Osteocyte (in vitro differentiated cells): ENCODE measurements at places on chromosomes 4 and X. TPM values are rescaled to one million over a fixed set of nuclear protein-coding genes. Genes with fewer than 3 reads are reported as not detected.
A peak's percentile ranks its signal among the peaks of the same experiment; 100 is the strongest.

DNA sequence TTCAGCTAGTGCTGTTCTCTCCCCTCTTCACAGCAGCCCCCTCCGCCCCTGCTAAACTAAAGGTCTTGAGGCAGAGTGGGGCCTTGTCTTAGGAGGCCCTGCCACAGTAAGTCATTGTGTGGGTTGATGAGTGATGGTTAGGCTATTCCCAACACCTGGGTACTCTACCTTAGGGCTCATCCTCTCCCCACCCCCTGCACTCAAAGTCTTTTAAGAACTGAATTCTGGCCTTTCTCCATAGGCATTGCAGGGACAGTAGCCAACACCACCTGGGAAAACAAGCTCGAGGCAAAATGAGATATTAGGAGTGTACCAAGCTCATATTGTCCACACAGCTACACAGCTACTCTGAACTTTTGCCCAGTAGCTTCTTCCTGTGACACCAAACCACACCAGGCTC, 42.5 kb downstream of the RAB40AL start:
- peak; percentile 51 for DNase-seq

- DNase-seq = no peak
Observed at GRCh38 chr4:30511751-30512150, 208.4 kb upstream of the PCDH7 start.

GRCh38 chr4:81466841-81467671, 4.7 kb downstream of the RASGEF1B start:
- no peak for DNase-seq

DNA sequence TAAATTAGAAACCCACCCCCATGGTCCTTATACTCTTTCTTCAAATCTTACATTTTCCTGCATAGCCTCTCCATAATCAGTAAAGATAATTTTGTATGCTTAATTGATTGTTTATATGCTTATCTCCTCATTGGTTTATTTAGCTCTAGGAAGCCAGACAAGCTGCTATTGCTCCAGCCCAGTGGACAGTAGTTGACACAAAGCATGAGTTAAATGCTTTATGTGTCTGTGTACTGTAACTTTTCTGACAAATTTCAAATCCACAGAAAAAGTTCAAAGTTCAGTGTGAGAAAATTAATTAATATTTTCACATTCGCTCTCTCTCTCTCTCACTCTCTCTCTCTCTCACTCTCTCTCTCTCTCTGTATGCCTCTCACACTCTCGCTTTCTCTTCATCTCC, 181.7 kb downstream of the GABRB1 start:
- DNase-seq = no peak

- DNase-seq = no peak
Observed at GRCh38 chr4:101198682-101199339, 148.5 kb downstream of the PPP3CA start.

Gene CD40LG
- total RNA-seq = not detected in 2 replicates

DNA sequence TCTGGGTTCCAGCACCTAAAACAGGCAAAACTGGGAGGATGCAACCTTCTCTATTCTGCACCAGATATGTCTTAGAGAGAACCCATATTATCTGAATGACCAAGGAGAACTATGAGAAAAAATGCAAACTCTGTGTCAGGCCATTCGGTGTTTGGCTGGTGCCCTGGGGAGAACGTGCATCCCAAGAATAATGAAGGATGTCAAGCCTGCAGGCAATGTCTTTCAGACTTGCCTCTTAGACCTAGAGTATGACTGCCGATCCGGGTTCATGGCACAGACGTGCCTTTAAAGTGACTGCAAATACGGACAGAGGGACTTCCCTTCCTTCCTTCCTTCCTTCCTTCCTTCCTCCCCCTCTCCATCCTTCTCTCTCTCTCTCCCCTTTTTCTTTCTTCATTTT, 6.9 kb downstream of the XAGE1B start:
- DNase-seq = no peak

- DNase-seq = no peak
Observed at GRCh38 chrX:21047034-21047455, 327.2 kb upstream of the CNKSR2 start.

DNA sequence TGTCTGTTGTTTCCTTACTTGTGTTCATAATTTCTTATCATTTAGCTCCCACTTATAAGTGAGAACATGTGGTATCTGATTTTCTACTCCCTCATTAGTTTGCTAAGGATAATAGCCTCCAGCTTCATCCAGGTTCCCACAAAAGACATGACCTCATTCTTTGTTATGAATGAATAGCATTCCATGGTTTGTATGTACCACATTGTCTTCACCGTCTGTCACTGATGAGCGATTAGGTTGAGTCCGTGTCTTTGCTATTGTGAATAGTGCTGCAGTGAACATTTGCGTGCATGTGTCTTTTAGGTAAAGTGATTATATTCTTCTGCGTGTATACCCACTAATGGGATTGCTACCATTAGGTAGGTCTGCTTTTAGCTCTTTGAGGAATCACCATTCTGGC, 624.3 kb upstream of the EPHA5 start:
- DNase-seq = no peak

GRCh38 chr4:183729069-183729406, 69.9 kb downstream of the TRAPPC11 start:
- peak; percentile 65 for DNase-seq

DNA sequence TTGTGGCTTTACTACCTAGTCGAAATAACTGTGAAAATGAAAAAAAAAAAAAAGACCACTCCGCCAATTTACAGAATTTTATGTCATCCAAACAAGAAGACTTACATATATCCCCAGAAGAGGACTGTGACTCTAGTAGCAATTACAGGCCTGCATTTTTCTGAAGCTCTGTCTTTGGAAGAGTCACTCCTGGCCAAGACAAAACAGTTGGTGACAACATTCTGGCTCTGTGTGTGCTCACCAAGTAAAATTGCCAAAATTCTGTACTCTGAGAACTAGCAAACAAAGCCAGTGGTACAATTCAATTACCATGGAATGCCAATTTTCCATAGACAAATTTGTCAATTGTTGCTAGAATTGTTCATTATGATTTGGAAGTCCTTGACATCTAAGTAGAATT, 311.1 kb downstream of the PDGFC start:
- no peak for DNase-seq

DNA sequence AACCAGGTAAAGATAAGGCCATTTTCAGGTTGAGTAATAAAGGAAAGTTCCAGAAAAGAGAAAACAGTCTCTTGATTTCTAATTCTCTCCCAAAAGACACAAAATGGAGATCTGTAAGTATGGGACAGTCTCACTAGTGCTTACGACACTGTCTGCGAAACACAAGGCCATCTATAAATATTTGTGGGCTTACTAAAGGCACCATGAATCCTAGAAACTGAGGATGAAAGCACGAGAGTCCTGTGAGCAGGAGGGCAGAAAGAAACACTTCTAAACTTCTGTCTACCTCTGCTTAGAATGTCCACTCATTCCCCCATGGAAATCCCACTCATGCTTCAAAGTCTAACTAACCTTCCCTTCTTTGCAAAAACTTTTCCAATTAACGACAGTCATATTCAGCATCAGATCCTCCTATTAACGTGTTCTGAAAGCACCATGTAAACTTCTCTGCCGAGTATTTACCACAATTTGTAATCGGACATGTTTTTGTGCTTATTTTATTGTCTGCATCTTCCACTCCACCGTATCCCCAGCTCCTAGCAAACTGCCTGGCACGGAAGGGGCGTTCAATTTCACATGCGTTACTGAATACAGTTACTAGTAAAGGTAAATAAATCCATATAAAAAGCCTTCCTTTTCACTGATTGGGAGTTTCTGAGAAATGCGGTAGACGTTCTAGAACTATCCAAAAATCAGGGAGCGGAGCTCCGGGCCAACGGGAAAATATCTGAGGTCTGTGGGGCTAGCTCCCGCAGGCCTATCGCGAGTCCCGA, 665 bp downstream of the PSMD10 start:
- no peak for DNase-seq

- no peak for DNase-seq
Observed at GRCh38 chr4:69534697-69535096, 39.0 kb upstream of the UGT2B4 start.

Gene BEND2
- not detected in 2 replicates for total RNA-seq

DNA sequence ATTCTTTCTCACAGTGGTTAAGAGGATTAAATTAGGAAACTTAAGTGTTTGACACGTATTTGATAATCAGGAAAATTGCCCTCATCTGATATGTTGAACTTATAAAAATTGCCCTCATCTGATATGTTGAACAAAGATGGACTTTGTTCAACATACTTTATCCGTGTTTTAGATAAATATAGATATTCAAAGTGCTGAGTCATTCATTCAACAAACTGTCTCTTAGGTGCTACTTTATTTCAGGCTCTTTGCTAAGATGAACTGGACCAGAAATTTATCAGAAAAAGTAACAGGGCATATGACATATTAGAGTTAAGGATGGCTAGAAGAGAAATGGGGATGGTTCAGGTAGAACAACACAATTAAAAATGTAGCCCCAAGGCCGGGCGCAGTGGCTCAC, 81.7 kb downstream of the IL1RAPL1 start:
- DNase-seq = no peak

DNA sequence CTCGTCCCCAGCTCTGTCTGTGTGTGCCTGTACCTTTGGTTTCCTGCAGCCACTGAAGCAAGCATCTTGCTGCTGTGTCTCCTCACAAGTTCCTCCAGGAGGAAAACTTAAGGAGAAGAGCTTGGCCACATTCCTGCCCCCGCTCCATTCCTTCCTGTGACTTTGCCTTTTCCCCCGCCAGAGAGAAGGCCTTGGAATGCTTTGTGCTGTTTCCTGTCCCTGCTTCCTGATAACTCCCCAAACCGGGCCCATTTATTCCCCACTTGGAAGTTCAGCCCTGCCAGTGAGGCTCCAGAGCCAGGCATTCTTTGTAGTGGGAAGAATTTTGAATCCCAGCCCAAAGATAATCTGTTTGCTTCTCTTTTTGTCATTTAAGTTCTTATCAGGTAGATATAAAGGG, 33.1 kb downstream of the SMIM10L2A start:
- no peak for DNase-seq

GRCh38 chr4:20391198-20391597, 139.5 kb downstream of the SLIT2 start:
- DNase-seq = no peak

DNA sequence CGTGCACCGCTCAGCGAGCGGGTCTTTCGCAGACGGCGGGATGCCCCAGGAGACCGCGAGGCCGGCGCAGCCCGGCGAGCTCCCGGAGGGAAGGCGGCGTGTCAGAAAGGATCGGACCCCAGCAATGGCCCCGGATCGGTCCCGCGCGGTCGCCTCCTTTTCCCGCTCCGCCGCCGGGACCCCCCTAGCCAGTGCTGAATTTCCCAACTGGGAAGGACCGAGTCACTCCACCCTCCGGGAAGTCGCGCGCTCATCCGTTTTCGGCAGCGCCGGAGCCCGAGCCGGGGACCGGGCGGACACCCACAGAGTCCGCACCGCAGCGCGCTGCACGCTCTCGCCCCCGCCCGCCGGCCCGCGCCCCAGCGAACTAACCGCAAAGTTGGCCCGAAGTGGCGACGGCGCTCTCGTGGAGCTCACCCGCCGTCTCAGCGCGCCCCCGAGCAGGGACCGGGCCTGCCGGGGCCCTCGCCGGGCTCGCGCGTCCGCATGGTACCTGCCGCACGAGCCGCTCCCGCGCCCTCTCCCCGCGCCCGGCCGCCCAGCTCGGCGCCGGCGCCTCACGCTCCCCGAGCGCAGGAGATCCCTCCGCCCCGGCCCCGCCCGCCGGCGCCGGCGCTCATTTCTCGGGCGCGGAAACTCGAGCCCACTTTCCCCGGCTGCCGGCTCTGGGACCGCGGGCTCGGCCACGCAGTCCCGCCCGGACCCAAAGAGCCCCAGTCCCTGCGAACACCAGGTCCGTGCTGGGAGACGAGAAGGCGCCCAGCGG, at the start of gene FAT1:
TSS of gene FAT1 (minus strand) at position 565 of the 766 bp plus-strand sequence. CDS start 14,029 bp downstream, outside the sequence.
- DNase-seq = peak; percentile 92

GRCh38 chr4:90080116-90080515, 47.1 kb upstream of the CCSER1 start:
- DNase-seq = no peak

DNA sequence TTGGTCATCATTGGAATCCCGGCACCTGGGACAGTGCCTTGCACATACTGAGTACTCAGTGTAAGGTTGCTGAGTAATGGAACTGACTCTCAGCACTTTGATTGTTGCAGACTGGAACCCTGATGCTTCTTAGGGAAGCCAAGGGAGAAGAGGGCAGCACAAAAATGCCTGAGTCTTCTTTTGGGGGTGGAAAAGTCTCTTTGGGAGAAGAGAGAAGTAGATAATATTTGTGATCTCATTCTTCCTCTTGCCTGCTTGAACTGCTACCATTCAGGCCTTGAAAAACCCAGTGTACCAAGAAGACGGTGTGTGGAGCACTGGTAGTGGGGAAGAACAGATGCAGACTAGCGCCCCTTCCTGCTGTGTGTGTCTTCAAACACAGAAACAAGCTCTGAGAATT, 12.3 kb downstream of the SFRP2 start:
- no peak for DNase-seq

Gene TLL1
- 39.2 and 39.7 TPM in 2 replicates for total RNA-seq

DNA sequence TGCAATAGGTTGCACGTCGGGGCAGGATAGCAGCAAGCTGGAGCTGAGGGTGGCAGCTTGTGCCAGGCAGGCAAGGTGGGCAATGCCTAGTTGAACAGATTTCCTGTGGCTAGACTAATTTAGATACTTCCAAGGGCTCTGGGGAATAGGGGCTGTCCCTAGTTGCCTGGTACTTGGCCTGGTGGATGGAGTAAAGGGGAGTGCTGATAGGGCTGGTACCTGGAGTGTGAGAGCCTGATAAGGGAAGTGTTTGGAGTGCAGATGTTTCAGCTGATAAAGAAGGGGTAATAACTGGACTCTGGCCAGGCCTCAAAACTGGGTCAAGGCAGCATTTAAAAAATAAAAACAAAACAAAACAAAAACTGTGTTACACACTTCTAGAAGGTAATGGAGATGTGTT, 665.5 kb downstream of the CCSER1 start:
- DNase-seq = no peak

DNA sequence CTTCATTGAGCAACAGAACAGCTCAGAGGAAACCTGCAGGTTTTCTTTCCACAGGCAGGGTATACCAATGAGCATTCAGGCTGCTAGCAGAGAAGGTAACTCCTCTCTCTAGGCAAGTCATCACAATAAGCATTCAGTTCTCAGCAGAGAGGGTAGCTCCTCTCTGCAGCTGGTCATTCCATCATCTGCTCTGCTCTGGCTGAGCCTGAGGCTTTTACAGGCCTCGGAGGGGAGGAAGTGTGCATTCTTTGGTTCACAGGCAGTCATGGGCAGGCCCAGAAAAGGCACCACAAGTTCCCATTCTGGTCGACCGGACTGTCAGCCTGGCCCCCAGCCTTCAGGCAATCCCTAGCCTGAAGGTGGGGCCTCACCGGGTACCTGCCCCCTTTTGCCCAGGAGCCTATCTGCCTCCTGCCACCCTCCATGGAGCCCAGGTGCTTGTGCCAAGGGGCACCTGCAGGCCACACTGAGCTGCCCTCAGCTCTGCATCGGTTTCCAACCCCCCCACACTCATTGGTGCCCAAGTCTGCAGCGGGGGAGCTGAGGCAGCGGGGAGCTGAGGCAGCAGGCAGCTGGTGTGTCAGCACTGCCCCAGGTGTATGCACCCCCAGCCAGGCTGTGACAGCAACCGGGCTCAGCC, 83.1 kb downstream of the PRDM5 start:
- DNase-seq = no peak

DNA sequence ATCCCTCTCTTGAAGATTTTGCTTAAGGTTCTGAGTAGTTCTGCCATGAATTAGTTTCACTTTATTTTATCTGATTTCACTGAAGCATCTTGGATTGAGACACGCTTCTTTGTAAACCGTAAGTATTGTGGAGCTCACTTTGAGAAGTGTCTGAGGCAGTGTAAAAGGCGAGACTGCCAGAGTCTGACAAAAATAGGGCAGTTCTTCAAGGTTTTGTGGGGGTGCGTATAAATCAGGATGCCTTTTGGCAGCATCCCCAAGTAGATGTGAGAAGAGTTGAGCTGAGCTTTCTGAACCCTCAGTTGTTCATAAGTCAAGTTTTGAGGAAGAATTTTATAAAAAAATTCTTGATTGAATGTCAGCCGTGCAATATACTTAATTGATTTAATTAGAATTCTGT, 76.3 kb downstream of the RBPJ start:
- DNase-seq = no peak
